ENCODE measurements at places on chromosomes 1 and 21.

DNA sequence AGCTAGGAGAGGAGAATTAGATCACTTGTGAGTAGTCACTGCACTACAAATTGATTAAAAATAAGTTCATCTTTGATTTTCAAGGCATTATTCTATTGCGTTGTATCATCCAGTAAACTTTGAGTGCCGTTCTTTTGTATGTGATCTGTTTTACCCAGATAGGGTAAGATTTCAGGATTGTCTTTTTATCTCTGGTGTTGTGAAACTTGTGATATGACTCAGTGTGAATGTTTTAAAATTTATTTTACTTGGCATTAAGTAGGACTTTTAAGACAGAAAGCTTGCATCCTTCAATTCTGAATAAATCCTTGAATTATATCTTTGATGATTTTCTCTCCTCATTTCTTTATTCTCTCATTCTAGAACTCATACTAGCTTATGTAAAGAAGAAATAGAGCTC is 93.3 kb upstream of the ADAMTS5 start:
- no peak for DNase-seq

GRCh38 chr21:18334066-18334465 is 69.5 kb downstream of the TMPRSS15 start:
- DNase-seq, result no peak

- no peak for DNase-seq
These were observed 10.8 kb downstream of the FNDC5 start for GRCh38 chr1:32859915-32860314.

DNA sequence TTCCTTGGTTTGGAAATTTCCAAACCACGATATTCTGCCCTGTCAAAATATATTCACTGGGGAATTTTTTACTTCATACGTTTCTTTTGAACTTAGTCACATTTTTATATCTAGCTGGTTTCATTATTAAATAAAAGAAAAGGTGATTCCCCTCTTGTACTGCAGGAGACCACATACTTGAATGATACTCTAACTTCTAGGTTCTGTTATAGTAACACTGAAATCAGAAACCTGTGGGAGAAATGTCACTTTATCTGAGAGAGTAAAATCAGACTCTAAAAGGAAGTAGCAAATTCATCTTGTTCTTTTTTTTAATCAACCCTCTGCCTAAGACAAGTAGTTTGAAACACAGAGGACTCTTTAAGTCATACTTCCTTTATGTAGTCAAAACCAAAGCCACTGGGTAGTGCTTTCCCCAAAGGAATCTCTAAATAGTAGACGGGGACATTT is 34.4 kb downstream of the MRPL39 start:
- DNase-seq, result no peak

GRCh38 chr1:193699261-193699660 is 512.8 kb upstream of the B3GALT2 start:
- DNase-seq, result no peak

DNA sequence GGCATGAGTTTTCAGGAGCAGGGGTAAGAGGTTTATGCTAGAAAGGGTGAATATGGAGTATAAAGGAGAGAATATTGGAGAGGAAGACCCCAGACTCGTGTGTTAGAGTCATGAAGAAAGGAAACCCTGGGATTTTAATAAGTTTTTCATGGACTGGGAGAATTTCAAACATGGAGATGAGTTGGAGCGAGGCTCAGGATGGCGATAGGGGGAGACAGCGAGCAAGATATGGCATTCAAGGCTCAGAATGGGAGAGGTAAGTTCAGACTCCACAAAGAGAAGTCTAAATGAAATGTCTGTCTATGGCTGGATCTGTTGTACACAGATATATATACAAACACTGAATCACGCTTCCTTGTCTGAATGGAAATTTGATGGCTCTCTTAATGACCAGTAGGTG is 92.5 kb downstream of the LRRC40 start:
- no peak for DNase-seq

DNA sequence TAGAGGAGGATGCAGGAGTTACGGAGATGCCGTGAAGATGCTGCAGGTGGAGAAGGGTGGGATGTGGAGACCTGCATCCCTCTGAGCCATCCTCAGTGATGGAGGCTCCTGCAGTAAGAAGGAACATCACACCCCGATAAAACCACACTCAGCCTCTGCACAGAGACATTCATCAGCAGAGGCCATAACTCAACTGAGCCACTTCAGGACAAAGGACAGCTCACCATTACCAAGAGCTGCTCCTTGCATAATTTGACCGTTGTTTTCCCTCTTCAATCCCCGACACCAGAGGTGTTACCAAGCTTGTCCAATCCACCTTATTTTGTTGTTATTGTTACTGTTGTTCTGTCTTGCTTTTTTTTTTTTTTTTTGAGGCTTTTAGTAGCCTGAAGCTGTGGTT is 543.9 kb downstream of the AJAP1 start:
- no peak for DNase-seq

- no peak for DNase-seq
These were observed 6.6 kb upstream of the HES4 start for GRCh38 chr1:1006305-1007159.

DNA sequence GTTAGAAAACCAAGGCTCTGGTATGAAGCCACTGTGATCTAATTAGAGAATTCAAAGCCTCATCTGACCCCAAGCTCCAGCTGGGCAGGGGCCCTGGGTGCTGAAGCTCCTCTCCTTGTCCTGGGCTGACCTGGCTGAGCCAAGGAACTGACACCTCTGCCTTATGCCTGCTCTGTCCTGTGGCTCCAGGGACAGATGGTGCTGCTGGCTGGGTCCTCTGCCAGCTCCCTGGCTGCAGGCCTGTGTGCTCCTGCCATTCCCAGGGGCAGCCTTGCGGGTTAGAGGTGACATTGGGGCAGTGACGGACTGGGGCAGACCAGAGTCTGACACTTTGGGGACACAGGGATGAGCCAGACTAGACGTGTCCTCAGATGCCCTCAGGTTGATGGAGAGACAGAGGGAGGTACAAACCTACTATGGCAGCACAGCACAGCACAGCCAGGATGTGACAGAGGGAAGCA is 11.8 kb downstream of the ACOT11 start:
- no peak for DNase-seq

- no peak for DNase-seq
These were observed 40.5 kb downstream of the BRINP2 start for GRCh38 chr1:177211231-177211630.

GRCh38 chr1:117284399-117285215 is 73.9 kb upstream of the VTCN1 start:
- DNase-seq, result no peak

All from activated effector memory CD4-positive, alpha-beta T cell treated with Interleukin-2 at 50 U/mL for 16 hours (primary cell).